Retinal pigment epithelial cell (primary cell): ENCODE measurements at places on chromosomes 2 and 18.
A peak's percentile ranks its signal among the peaks of the same experiment; 100 is the strongest.

DNA sequence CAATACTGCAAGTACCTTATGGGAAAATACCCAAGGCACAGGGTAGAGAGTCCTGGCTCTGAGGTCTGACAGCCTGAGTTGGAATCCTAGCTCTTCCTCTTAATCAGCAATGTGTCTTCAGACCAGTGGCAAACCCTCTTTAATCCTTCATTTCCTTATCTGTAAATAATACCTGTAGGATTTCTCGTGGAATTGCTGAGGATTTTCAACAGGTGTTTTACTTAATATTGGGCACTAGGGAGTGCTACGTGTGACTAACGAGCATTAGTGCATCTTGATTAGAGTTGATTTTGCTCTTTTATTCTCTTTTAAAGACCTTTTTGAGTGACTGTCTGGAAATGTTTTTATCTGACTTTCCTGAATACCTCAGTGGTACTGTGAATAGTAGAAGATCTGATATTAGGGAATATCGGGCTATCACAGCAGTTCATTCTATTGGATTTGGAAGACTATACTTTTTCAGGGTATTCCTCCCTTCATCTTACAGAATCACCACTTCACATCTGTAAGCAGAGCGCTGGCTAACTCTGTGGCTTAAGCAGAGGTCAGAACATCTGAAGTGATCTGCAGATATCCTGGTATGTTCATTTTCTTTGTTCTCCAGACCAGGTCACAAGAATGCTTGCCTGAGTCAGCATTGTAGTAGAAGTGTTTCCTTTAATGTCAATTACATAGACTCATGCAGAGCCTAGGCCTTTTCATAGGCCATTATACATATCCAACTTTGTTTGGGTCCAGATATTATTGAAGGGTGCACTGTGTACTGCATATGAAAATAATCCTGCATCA, 49.1 kb downstream of the ARHGAP28 start:
- no peak for DNase-seq

DNA sequence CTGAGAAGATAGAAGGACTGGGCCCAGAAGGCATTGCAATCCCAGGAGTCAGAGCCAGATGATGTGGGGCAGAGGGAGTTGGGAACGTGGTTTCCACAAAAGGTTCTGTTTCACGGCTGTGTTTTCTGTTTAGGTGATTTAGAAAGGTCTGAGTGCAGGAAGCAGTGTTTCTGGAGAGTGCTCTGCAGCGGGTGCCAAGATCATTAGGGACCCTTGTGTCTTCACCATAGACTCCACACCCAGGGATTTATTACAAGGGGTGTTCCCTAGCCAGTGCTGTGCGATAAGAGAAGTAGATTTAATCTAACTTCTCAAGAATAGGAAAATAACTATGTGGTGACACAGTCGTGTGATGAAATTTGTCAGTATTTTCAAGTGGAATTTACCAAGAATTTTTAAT, 221.1 kb upstream of the TPO start:
- DNase-seq: no peak

GRCh38 chr18:49651033-49651432, 89.2 kb downstream of the LIPG start:
- DNase-seq: no peak

DNA sequence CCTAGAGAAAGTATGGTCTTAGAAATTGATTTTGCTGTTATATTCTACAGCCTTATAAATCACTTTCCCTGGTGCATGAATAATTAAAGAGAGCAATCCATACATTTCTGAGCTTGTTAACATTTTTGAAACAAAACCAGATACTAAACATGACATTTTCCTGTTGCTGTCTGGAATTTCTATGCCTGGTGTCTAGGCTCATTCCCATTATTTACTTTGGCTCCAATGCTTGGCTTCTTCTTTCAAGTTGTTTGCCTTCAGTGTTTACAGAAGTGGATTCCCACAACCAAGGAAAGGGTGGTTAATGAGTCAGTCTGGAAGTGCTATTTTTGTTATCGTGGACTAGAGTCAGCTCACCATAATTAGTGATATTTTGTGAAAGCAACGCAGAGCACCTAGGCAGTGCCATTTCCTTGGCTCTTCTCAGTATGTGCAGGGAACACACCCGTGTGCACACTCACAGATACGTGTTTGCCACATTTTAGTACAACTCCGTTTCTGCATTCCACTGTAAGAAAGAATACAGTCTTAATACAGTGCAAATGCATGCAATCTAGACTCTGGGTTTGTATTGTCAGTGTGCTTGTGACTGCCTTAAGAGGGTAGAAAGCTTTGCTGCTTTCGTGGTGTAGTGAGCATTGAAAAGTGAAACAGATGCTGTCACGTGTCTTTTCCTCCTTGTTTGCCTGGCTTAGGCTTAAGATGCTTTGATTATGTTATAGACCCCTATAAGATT, 185.0 kb upstream of the RASGRP3 start:
- DNase-seq: peak; percentile 75

DNA sequence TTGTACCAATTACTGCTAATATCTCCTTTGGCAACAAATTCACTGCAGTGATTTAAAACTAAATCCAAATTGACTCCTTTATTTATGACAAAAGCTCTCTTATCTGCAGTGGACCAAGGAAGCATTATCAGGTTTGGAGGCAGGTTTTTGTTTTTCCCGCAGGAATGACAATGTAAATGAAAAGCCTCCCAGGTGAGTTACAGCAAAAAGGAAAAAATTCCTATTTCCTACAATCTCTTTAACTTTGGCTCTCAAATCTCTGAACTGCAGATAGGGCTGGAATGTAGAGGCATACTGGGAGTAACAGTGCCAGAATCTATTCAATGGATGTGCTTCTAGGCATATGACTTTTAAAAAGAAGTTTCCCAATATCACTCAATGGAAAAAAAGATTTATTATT, 28.9 kb upstream of the LRP2 start:
- DNase-seq: no peak
